ENCODE measurements at places on chromosomes 5 and 9. TPM values are rescaled to one million over a fixed set of nuclear protein-coding genes. Genes with fewer than 3 reads are reported as not detected.

PCDHB12 gene
- not detected for total RNA-seq

- no peaks in the 10 kb centered on the region for H3K36me3 ChIP-seq
- no peak overlapping the region for H3K4me3 ChIP-seq
- H3K27me3 ChIP-seq: no peaks in the 10 kb centered on the region
These were observed 51.7 kb downstream of the CCDC180 start for GRCh38 chr9:97359147-97359546.

HDHD3 gene
- total RNA-seq: 14.3 TPM

DNA sequence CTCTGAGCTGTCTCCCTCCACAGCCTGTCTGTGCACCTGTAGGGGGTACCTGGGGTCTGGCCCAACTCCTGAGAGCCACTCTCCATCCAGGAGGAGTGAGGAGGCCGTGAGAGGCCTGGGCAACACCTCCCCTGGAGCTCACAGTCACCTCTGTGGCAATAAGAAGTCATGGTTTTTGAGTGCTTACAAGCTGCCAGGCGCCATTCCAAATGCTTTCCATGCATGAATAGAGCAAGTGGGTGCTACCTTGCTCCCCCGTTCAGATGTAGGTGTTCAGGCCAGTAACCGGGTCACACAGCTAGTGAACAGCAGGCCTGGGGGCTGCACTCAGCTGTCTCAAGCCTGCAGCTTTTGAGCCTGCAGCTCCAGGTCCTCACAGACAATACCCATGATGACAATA lies 30.6 kb downstream of the CORO2A start:
- H3K27me3 ChIP-seq: no peaks in the 10 kb centered on the region
- H3K4me3 ChIP-seq: no peak overlapping the region
- no peaks in the 10 kb centered on the region for H3K36me3 ChIP-seq
- no peak overlapping the region for H3K27ac ChIP-seq
- peaks cover 15% of the 10 kb centered on the region for H3K4me1 ChIP-seq

DNA sequence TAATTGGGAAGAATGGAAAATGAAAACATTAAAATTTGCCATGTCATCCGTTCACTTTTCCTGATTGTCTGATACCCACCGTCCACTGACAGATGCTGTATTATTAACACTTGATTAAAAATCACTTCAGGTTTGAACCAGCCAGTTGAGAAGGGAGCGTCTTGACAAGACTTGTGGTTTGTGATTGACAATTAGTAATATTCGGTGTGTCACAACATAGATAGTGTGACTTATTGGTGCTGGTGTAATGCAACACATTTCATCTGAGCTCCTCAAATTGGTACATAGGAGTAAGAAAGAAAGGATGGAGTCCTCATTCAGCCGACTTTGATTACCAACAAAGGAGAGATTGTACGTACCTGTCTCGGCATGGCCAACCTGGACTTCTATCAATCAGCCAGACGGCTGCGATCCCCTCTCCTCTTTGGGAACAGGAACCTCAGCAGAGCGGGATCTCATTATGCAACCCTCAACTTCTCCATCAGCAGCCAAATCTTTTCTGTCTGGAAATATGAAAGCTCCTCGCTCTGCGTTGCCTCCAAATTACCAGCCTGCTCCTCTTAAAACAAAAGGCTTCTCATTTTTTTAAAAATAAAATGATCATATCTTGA lies 211.7 kb upstream of the MVB12B start:
- no peaks in the 10 kb centered on the region for H3K36me3 ChIP-seq
- no peaks in the 10 kb centered on the region for H3K27me3 ChIP-seq
- H3K4me3 ChIP-seq: no peak overlapping the region
- no peak for DNase-seq

SLC22A4 gene
- total RNA-seq: 2.6 TPM

DNAH5 gene
- total RNA-seq: not detected

DNA sequence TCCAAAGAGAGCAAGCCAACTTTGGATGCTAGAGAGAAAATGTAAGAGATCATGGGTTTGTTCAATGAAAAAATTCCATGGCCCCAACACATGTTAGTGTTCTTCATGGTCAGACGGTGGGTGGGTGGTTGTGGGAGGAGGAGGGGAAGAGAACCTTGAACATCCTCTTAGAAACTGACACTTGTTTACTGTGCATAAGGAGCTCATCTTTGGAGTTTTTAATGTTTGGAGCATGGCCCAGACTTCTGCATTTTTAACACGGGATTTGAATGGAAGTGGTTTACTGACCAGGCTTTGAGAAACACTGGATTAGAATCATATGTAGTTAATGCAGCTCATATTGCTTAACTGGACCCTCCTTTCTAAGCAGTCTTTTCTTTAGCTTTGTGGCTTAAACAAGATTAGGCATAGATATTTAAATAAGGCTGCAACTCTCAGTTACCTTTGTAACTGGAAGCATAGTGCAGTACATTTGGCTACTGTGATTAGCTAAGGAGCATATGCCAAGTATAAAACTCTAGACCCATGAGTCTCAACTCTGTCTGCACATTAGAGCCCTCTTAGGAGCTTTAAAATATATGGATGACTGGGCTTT lies 60.1 kb downstream of the FOCAD start:
- no peaks in the 10 kb centered on the region for H3K36me3 ChIP-seq
- no peak for DNase-seq
- H3K27ac ChIP-seq: no peak overlapping the region

NUDCD2 gene
- total RNA-seq: 36.2 TPM

DNA sequence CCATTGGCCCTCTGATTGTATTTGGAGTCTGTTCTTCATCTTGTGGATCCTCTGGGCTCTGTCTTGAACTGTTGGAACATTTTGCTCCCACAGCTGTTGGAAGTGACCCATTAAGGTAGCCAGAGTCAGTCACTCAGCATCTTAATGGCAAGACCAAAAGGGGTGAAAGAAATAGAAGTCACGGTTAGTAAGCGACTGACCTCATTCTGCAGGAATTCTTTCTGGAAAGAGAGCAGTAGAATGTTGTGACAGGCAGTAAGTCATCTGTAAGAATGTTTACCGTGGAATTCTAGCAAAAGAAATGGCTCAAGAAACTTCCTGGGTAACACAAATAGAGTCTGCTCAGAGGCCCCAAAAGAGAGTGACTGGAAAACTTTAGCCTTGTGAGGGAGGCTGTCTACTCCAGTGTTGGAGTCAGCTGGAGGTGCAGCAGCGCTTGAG lies 28.6 kb upstream of the TNC start:
- H3K4me3 ChIP-seq: no peak overlapping the region
- no peaks in the 10 kb centered on the region for H3K4me1 ChIP-seq
- H3K36me3 ChIP-seq: no peaks in the 10 kb centered on the region
- no peaks in the 10 kb centered on the region for H3K27me3 ChIP-seq
- H3K27ac ChIP-seq: no peak overlapping the region

GRCh38 chr5:147348046-147348445 lies 113.2 kb downstream of the STK32A start:
- no peaks in the 10 kb centered on the region for H3K27me3 ChIP-seq
- no peak overlapping the region for H3K27ac ChIP-seq
- no peaks in the 10 kb centered on the region for H3K4me1 ChIP-seq
- no peak overlapping the region for H3K4me3 ChIP-seq

DNA sequence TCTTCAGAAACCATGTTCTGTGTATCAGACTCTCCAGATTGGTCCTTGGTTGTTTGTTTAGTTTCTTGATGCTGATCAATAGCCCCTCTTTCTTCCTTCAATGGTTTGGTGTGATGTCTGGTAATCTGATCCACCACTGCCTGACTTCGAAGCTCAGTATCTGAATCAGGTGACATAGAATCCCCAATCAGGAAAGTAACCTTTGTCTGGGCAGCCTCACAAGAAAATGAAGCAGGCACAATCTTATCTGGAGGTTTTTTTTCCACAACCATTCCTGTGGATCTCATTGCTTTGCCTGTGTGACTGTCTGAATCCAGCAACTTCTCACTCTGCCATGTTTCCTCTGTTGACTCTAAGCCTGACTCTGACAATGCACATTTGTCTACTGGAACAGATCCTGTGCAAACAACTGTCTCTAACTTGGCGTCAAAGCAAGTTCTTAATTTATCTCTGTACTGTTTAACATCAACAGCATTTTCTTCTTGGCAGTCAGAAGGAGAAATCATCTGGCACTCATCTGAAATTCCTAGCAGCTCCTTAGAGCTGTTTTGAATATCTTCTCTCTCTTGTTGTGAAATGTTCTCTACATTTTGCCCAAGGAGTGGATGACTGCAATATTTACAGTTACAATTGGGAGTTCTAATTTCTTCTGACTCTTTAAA lies 37.1 kb upstream of the RAPGEF6 start:
- H3K4me3 ChIP-seq: no peak overlapping the region
- no peaks in the 10 kb centered on the region for H3K4me1 ChIP-seq
- H3K27me3 ChIP-seq: no peaks in the 10 kb centered on the region
- H3K36me3 ChIP-seq: peaks cover 15% of the 10 kb centered on the region
- no peak for DNase-seq
- H3K27ac ChIP-seq: no peak overlapping the region

- no peak for DNase-seq
- H3K4me3 ChIP-seq: no peak overlapping the region
- no peaks in the 10 kb centered on the region for H3K36me3 ChIP-seq
These were observed 1040.6 kb upstream of the SEMA6A start for GRCh38 chr5:117615226-117615625.

DNA sequence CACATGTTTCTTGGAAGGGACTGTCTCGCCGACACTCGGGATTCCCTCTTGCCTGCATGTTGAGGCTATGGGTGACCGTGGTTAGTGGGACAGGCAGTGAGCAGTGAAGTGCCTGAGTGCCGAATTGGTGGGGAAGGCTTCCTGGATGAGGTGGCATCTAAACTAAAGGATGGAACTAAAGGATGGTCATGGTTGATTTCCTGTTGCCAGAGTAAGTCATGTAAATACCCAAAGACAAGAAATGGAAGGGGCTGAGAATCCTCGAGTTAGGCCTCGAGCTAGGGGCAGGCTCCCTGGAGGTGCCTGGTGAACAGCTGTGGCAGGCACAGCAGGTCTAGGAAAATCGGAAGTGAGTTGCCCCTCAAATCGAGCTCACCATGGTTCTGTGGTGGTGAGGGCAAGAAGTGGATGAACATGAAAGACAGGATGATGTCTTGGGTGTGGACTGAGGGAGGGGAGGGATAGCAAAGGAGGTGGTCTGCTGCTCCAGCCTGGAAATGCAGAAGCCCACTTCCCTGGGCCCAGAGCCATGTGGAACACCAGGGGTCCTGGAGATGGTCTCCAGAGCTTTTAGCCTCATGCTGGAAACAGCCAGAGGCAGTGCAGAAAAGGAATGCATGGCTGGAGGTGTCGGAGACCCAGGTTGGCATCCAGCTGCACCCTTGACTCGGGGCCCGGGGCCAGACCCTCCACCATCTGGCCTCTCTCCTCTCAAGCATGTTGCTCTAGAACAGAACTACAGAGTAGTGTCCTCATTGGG lies 12.2 kb downstream of the CD74 start:
- H3K27me3 ChIP-seq: no peaks in the 10 kb centered on the region
- H3K4me1 ChIP-seq: no peaks in the 10 kb centered on the region
- peaks cover 67% of the 10 kb centered on the region for H3K36me3 ChIP-seq
- no peak overlapping the region for H3K4me3 ChIP-seq
- no peak for DNase-seq

GRCh38 chr5:138544181-138545134 lies 1.4 kb upstream of the ETF1 start:
- H3K4me1 ChIP-seq: peaks cover 72% of the 10 kb centered on the region
- H3K27ac ChIP-seq: peak overlapping the region; percentile 99
- no peak for DNase-seq
- H3K36me3 ChIP-seq: no peaks in the 10 kb centered on the region
- H3K4me3 ChIP-seq: peak overlapping the region; percentile 89

DNA sequence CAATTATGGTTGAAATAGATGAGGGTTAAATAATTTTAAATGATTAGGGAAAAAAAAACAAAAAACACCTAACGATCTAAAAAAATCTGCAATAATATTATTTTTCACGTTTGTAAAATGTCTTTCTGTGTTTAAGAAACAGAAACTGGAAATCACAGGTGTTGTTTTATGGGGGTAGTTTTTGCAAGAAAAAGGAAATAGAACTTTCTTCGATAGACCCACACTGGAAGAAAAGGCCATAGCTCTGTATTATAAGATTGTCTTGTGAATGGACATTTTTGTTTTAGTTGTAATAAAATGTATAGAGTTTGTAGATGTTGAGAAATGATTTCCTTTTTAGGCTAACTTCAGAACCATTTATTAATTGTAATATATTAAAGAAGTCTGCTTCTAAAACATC lies 5.5 kb downstream of the CSNK1G3 start:
- no peak overlapping the region for H3K27ac ChIP-seq
- H3K36me3 ChIP-seq: no peaks in the 10 kb centered on the region
- H3K4me1 ChIP-seq: peaks cover 36% of the 10 kb centered on the region
- DNase-seq: no peak
- no peaks in the 10 kb centered on the region for H3K27me3 ChIP-seq

- no peaks in the 10 kb centered on the region for H3K36me3 ChIP-seq
- H3K27me3 ChIP-seq: no peaks in the 10 kb centered on the region
- H3K27ac ChIP-seq: peak overlapping the region; percentile 79
- no peak for DNase-seq
- peaks cover 40% of the 10 kb centered on the region for H3K4me1 ChIP-seq
- H3K4me3 ChIP-seq: peak overlapping the region; percentile 63
These were observed 1.2 kb downstream of the UHRF2 start for GRCh38 chr9:6414247-6414641.

SH2D3C gene
- 13.9 TPM for total RNA-seq

SLC34A3 gene
- not detected for total RNA-seq

DNA sequence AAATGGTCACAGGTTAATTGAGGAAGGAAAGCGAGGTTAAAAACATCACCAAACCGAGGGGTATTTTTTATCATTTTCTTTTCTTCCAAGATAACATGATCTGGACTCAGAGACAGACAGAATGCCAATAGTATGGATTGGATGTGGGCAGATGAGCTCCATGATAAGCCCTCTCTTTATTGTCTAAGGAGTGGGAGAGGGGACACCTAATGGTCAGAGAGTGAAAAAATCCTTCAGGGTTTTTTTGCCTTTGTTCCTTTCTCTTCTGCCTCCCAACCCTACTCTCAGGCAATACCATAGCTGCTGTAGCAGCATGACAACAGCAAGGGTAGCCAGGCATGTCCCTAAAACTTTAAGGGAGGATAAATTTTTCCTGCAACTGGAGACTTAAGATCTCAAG lies 94.7 kb downstream of the DIRAS2 start:
- no peaks in the 10 kb centered on the region for H3K27me3 ChIP-seq
- no peak for DNase-seq
- no peaks in the 10 kb centered on the region for H3K36me3 ChIP-seq
- no peak overlapping the region for H3K4me3 ChIP-seq

DNA sequence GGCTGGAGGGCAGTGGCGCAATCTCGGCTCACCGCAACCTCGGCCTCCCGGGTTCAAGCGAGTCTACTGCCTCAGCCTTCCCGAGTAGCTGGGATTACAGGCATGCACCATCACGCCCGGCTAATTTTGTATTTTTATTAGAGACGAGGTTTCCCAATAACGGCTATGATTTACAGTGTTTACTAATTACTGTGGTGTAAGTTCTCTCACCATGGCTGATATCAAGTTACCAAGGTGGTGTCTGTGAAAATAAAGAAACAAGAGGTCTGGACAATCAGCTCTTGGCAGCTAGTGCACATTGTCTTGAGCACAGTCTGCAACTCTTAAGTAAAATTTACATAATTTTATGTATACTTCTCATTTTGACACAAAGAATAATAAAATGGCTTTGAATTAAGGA lies 385.5 kb upstream of the COX7C start:
- H3K27ac ChIP-seq: no peak overlapping the region
- no peaks in the 10 kb centered on the region for H3K4me1 ChIP-seq
- no peak overlapping the region for H3K4me3 ChIP-seq

GRCh38 chr9:96522366-96522765 lies 72.4 kb downstream of the HABP4 start:
- H3K27ac ChIP-seq: no peak overlapping the region
- no peaks in the 10 kb centered on the region for H3K4me1 ChIP-seq
- H3K36me3 ChIP-seq: no peaks in the 10 kb centered on the region

GRCh38 chr5:28324174-28324573 lies 1285.8 kb upstream of the CDH9 start:
- no peak overlapping the region for H3K27ac ChIP-seq
- no peak overlapping the region for H3K4me3 ChIP-seq
- H3K27me3 ChIP-seq: no peaks in the 10 kb centered on the region
- no peaks in the 10 kb centered on the region for H3K36me3 ChIP-seq

Measured in CD8-positive, alpha-beta memory T cell (primary cell).